ENCODE measurements at places on chromosomes 5 and 9. TPM values are rescaled to one million over a fixed set of nuclear protein-coding genes. Genes with fewer than 3 reads are reported as not detected.

DNA sequence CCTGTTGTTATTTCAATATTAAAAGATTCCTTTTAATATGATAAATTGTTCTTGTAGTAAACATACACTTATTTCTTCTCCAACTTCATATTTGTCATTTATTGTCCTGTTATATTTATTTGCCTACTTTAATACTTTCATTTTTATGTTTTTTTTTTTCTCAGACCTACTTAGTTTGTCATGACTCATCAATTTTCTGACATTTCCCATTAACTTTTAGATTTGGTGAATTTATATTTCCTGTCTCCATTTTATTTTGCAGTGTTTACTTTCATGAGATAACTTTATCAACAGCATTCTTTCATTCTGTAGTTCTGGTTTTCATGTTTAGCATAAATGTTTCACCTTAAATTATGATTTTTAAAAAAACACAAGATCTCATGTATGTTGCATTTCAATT, 788.7 kb downstream of the EFNA5 start:
- no peak for DNase-seq

- no peak for DNase-seq
Measured at GRCh38 chr5:116813906-116814305, 239.3 kb upstream of the SEMA6A start.

ENTPD8 gene
- 0.68 TPM for polyA plus RNA-seq

WNT8A gene
- not detected for polyA plus RNA-seq

EDIL3 gene
- 41.1 TPM for polyA plus RNA-seq

PFN3 gene
- not detected for polyA plus RNA-seq

Measured in left lung (tissue), 14 donors.